Right renal pelvis (tissue), 4 donors: ENCODE measurements at places on chromosomes 11 and 22. TPM values are rescaled to one million over a fixed set of nuclear protein-coding genes. Genes with fewer than 3 reads are reported as not detected.

Gene ZP1
- not detected for polyA plus RNA-seq

GRCh38 chr22:47588578-47588960 lies 826.1 kb downstream of the TBC1D22A start:
- no peak for DNase-seq

GRCh38 chr22:38196791-38197419 lies 4.9 kb upstream of the MAFF start:
- DNase-seq = no peak

- DNase-seq = no peak
Observed at GRCh38 chr22:17808693-17809403, 34.6 kb upstream of the BID start.

GRCh38 chr11:125464270-125464662 lies 31.8 kb downstream of the FEZ1 start:
- DNase-seq = no peak
